Dorsolateral prefrontal cortex (tissue), 122 donors: ENCODE measurements at places on chromosomes 1 and 21.

DNA sequence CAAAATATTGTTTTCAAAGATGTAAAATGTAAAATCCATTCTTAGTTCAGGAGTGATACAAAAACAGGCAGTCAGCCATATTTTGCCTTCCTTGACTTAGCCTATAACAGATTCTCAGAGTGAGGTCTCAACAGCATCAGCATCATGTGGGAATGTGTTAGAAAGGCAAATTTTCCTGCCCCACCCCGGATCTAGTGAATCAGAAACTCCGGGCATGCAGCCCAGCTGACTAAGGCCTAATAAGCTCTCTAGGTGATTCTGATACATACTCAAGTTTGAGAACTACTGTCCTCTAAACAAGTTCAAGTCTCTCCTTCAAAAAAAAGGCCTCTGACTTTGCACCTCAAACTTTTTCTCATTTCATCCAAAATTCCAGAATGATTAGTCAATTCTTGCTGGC, 46.9 kb upstream of the PRRC2C start:
- no peak for DNase-seq

DNA sequence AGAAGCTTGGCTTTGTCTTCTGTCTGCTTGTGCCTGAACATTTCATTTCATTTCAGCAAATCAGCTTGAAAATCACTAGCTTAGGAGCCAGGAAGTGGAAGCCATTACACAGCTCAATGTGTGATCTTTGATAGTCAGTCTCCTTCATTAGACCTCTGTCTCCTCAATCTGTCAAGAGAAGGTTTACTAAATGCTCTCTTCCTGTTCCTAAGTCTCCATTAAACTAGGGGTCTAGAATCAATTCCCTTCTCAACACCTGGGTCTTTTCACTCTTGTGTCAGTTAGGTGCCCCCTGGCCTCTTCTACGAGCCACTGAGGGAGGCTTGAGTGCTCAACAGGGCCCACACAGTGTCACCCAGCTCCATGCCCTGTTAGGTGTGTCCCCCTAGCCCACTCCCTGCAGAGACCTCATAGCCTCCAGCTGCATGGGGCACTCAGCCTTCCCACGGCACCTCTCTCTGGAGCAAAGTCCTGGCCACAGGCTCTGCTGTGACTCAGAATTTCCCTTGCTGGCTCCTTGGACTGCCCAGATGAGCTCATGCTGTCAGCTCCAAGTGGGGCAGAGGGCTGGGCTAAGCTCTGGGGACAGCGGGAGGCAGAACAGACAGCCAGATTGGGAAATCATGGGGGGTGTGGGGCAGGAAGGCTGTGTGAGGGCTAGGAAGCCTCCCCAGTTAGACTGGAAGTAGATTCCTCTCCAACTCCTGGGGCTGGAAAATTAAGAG, 115.7 kb upstream of the IPO9 start:
- DNase-seq, result peak; percentile 84

DNA sequence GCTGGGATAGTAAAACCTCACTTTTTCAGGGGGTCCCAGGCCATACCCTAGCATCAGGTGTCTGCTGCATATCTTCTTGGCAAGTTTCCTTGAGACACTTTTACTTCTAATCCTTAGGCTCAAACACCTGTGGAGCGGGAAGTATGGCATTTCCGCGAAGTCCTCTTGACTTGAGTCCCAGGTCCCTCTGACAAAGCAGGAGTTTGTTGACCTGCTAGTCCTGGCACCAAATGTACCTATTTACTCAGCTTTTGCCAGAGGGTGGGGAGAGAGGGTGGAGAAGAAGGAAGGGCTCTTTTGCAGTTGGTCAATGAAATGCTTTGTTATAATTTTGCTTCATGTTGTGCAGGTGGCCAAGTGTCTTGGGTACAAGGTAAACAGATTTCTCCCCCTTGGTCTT, 59.7 kb downstream of the CLIC6 start:
- no peak for DNase-seq

GRCh38 chr21:42025376-42026081, 15.4 kb upstream of the ZBTB21 start:
- DNase-seq, result no peak

DNA sequence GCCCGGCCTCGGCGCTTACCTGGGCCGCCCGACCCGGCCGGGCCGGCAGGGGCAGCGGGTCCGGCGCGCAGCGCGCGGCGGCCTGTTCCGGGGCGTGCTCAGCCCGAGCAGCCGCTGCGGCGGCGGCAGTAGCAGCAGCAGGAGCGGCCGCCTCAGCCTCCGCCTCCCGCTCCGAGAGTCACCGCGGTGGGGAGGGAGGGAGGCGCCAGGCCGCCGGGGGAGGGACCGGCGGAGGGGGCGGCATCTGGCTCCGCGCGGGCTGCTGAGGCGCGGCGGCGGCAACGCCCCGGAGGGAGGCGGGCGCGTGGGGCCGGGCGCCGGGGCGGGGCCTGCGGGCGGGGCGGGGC, at the start of gene CTNNBIP1:
CTNNBIP1 (minus strand) TSS at position 194 of the 347 bp plus-strand sequence. CDS start 38,205 bp downstream, outside the sequence.
- DNase-seq, result no peak

- DNase-seq, result no peak
These were observed 20.5 kb downstream of the NID1 start for GRCh38 chr1:236044341-236044740.

- DNase-seq, result no peak
These were observed 50.0 kb downstream of the MRPL37 start for GRCh38 chr1:54249819-54250435.

GRCh38 chr1:248758352-248758751, 2.8 kb upstream of the LYPD8 start:
- DNase-seq, result no peak

- DNase-seq, result no peak
These were observed 4.6 kb upstream of the CDCP2 start for GRCh38 chr1:54157401-54157800.

DNA sequence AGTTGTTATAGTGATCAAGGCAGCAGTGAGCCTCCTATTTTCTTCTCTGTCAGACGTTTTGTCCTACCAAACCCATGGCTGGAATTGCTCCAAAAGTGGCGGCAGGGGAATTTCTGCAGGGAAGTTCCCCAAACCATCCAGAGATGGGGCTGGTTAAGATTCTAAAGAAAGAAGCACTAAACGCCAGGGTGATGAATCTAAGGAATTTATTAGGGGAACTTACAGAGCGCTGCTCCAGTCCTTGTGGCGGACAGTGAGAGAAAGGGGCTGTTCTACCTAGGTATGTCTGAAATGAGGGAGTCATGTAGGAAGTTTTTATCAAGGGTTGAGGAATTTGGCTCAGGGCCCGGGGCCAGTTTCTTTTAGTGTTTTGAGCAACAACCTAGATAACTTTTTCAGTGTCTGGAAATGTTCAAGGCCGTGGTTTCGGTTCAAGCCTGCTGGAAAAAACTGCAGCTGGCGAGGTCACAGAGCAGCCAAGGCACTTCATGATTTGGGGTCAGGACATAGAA, 222.4 kb upstream of the B3GALT2 start:
- no peak for DNase-seq
